T-helper 1 cell (primary cell): ENCODE measurements at places on chromosomes 7 and 10.

DNA sequence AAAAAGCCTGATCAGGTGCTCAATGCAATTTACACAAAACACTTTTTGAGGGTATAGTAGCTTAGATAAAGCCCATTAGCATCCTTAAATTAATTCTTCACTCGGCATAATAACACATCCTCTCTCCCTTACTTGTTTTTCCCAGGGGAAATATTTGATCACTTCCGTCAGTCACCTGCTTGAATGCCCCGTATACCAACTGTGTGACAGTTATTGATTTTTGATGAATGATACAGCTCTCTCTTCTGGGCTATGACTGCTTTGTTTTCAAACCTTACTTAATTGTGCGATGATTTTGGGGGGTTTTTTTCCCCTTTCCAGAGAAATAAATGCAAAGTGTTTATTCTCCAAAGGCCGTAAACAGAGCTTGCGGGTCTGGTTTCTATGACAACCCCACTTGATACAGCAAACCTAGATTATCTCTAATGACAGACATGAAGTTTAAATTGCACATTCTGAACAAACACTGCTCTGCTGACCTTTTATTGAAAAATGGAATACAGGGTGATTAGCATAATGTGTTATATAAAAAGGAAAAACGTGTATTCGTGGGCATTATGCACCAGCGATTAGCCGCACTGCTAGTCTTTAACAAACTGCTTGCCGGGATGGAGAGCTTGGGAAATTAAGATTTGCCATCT is 78.4 kb upstream of the NANOS1 start:
- DNase-seq, result no peak

DNA sequence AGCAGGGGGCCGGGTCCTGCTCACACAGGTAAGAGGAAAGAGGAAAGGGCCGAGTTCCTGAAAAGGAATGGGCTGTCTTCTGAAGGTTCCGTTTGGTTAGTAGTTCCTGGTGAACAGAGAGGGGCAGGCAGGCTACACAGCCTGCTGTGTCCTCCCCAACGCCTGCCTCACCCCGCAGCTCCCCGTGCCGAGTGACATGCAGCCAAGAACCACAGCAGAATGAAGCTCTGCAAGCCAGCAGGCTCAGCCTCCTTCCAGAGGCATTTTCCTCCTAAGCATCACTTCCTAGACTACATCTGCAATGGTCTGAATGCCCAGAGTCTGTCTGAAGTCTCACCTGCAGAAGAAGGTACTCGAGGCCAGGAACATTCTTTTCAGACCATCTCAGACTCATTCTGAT is 202.4 kb upstream of the TCERG1L start:
- DNase-seq, result no peak

- DNase-seq, result no peak
Measured at GRCh38 chr10:23493711-23494110, 54.8 kb downstream of the OTUD1 start.

DNA sequence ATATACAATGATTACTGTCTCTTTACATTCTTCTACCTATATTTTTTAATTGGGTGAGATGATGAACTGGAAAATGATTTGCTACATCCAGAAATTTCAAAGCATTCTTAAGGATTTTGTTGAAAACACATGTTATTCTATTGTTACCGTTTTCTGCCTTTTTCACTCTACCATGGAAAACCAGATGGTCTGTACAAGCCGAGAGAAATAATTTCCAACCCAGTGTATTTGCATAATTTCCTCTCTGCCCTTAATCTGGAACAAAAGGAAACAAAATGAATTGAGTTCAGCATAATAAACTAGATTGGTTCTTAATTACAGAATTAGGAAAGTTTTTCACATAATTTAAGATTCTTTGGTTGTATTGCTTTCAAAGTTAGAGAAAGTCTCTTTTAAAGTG is 211.2 kb downstream of the CACNB2 start:
- DNase-seq, result no peak

DNA sequence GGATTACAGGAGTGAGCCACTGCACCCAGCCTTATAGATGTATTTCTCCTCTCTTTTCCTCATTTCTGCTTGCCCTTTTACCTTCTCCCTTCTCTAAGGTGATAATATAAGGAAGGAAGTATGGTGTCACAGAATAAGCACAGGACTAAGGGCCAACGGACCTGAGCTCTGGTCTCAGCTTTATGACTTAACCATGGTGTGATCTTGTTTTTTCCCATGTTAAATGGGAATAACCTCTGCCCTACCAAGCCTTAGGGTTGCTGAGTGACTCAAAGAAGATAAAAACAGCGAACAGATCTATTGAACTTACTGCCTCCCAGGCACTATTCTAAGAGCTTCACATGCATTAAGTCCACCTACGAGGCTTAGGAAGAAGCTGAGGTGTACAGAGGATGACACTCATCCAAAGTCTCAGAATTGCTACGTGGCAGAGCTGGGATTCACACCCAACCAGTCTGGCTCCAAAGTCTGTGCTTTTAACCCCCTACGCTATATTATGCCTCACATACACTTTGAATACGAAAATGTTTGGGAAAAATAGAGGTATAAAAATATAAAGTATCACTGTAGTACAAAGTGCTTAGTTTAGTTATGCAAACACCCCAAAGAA is 5.6 kb downstream of the UROS start:
- no peak for DNase-seq

DNA sequence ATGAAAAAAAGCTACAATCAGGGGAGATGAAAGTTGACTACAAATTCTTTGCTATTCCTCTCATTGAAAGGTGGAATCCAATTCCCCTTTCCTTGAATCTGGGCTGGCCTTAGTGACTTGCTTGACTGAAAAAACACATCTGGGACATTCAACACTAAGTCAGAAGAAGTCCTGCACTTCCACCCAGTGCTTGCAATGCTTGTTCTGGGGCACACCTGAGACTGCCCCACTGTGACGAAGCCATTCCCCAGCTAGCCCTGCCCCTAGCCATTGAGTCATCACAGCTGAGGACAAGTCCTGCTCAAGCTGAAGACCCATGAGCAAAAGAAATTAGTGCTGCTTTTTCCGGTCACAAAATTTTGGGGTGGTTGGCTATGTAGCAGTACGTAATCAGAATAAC is 19.2 kb upstream of the GRID1 start:
- DNase-seq, result no peak

DNA sequence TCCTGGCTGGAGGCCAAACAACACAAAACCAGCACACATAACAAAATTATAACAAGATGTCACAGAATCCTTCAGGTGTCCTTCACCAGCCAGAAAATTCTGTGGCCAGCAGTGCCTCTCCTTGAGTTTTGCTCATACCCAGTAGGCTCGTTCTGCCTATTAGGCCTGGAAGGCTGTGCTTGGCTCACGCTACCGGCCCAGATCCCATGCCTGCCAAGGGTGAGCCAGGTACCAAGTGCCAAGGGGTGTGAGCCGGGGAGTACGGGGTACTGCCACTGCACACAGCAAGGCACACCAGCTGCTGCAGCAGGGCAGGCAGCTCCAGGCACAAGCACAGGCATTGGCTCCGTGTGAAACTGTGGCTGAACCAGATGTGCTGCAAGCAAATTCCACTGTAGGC is 1562.0 kb downstream of the REEP3 start:
- DNase-seq, result no peak

DNA sequence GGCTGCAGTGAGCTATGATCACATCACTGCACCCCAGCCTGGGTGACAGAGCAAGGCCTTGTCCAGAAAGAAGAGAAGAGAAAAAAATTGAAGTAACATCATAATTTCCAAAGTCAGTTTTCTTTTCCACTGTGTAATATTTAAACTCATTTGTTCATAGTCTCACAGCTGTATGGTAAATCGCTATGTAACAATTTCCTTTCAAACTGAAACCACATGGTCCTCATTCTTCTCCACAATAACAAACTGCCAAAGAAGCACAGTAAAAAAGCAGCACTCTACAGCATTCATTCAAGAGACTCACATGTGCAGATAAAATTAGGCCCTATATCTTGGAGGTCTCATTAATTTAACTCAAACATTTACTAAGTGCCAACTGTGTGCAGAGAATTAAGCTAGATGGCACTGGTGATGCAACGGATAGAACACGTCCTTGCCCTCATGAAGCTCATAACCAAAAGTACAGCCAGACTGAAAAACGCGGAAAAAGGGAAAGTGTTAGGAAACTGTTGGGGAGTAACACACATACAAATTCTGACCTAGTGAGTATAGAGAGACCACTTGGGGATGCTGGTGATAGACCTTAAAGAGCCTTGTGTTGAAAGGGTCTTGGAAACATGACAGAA is 174.0 kb upstream of the KCTD7 start:
- DNase-seq, result no peak

DNA sequence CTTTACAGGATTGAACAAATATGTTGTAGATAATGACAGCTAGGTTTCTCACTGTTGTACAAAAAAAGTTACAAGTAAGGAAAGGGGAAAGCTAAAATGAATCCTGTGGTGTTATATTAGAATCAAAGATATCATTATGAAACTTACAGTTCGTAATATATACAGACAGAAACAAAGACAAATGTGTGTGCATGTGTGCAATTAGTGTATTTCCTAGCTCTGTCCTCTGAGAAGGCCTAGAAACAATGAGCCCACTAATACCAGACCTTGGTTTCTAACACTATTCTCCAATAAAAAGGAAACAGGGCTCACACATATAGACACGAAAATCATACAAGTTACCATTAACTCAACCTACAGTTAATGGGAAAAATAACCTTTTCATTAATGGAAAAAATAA is 8.0 kb downstream of the KDM7A start:
- DNase-seq, result no peak

DNA sequence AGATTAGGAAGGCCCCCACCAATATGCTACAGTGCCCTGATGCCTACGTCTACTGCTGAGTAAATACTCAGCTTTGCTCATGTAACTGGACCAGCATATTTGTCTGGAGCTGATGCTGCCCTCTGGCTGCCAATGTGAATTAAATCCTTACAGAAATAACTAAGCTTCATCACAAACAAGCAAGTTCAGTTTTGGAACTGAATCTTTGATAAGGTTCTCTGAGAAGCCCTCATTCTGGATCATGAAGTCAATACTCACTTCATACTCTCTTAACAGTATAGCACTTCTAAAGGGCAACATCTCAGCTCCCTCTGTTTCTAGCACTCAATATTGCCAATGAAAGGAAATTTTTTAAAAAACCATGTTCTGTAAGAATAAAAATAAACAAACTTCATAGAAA is 246.7 kb downstream of the ETV1 start:
- DNase-seq, result no peak

GRCh38 chr7:22782616-22783232 is 39.9 kb downstream of the TOMM7 start:
- DNase-seq, result peak; percentile 66

- no peak for DNase-seq
Measured at GRCh38 chr7:151175047-151175792, 7.7 kb upstream of the GBX1 start.

DNA sequence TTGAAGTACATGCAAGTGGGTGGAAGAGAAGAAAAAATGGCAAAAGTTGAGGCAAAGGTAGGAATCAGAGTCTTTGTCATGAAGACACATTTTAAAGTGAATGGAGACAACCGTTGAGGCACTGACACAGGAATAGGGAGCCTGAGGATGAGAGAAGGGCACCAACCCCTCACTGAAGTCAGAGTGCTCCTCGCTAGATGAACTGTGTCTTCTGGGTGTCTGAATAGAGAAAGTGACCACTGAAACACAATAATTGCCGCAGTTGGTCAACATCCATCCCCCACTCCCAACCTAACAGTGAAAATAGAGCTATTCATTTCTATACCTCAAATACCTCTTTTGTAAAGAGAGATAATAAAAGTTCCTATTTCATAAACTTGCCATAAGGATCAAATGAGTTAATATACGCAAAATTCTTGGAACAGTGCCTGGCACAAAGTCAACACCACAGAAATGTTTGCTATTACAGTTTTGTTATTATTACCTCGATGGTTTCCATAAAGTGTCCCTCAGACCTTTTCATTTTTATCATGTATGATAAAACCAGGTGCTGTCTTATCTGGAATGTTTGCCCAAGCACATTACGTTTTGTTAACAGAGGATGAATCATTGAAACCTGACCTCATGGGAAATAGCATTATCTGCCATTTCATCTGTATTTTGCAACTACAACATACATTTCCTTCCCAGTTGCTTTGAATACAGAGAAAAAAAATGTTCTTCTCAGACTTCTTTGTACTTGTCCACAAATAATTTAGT is 61.8 kb upstream of the SP4 start:
- DNase-seq, result no peak

GRCh38 chr7:6375348-6376101 is 72.2 kb downstream of the DAGLB start:
- DNase-seq, result no peak

GRCh38 chr7:4631380-4632179 is 50.5 kb upstream of the FOXK1 start:
- DNase-seq, result no peak

- no peak for DNase-seq
Measured at GRCh38 chr7:83832009-83832408, 183.1 kb upstream of the SEMA3E start.

DNA sequence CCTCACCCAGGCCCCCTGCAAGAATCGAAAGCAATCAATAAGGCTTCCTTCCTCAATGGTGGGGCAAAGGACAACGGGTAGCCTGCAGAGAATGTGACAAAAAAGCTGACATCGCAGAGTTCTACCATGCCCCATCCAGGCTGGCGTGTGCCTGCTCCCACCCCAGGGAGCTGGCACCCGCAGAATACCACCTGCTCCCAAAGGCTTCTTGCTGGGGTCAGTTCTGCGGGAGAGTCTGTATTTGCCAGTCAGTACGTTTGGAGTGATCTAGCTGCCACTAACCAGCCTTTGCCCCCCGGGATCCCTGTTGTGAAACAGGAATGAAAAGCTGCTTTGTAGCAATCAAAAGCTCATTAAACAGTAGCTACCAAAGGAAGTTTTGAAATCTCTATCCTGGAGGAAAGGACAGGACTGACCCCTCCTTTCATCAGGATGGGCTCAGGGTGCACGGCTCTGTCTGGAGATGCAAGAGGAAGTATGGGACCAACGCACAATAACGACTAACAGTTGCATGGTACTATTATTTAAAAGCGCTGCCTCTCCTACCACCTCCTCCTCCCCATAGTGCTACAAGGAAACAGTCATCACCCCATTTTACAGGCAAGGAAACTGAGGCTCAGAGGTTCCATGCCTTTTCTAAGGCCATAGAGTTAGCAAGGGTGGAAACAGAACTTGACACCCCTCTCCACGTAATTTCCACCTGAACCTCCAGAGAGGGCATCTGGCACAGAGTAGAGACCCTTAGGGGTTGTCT is 67.0 kb downstream of the FGFR2 start:
- no peak for DNase-seq

- no peak for DNase-seq
Measured at GRCh38 chr7:87735360-87735759, 107.2 kb downstream of the RUNDC3B start.

- DNase-seq, result no peak
Measured at GRCh38 chr10:2791774-2792443, 275.4 kb upstream of the PFKP start.

- no peak for DNase-seq
Measured at GRCh38 chr10:110110338-110110737, 97.1 kb upstream of the MXI1 start.
